Amniotic stem cell (primary cell): ENCODE measurements at places on chromosomes 7 and 10.

DNA sequence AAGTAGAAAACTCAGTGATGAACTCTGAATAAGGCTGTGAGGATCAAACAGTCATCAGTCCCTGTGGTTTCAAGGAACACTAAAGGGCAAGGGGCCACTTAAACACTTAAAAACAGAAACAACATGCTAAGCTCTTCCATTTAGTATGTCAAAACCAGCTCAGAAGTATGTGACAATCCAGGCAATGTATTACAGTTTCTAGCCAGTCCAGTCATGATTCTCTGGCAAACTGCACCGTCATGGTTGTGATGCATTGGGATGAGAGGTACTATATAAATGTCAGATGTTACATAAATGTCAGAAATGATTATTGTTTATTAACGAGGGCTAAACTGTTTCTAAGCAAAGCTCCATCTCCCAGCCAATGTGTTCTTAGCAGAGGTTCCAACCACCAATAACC is 4.7 kb upstream of the CREB5 start:
- peak; percentile 24 for DNase-seq

DNA sequence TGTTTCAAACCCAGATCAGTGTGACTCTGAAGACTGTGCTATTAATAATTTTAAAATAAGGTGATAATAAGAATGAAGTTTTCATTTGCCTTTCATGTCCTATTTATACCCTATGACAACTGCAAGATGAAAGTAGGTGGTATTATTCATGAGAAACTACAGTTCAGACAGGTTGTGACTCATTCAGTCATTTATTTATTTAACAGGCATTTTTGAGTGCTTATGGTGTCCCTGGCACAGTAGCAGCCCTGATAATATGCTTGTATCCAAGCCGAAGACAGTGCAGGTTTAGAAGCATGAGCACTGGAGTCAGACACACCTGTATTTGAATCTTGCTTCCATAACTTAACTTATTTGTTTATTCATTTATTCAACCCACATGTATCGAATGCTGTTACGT is 87.1 kb downstream of the FZD1 start:
- DNase-seq = no peak

- no peak for DNase-seq
Observed at GRCh38 chr10:21281765-21282484, 243.6 kb downstream of the SKIDA1 start.

- DNase-seq = no peak
Observed at GRCh38 chr10:63899673-63900300, 378.6 kb downstream of the REEP3 start.

DNA sequence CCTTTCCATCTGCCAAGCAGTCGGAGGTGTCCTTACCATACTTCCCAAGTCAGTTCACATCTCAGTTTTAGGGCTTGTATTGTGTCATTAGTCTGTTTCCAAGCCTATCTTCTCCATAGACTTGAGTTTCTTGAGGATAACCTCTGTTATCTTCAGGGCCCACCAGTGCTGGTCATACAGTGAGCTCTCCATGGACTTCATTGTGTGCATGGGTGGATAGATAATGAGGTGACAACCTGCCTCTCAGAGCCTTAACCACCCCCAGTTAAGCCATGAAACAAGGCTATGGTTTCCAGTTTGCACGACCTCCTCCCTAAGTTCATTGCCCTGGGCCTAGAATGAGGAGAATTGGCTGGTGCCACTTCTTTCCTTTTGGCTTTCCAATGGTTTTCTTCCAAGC is 38.5 kb upstream of the WAC start:
- DNase-seq = no peak

GRCh38 chr7:151518105-151518946 is 1.4 kb downstream of the RHEB start:
- DNase-seq = no peak

GRCh38 chr10:1483826-1484225 is 253.5 kb downstream of the ADARB2 start:
- no peak for DNase-seq

GRCh38 chr7:144821067-144821466 is 14.8 kb downstream of the TPK1 start:
- no peak for DNase-seq

DNA sequence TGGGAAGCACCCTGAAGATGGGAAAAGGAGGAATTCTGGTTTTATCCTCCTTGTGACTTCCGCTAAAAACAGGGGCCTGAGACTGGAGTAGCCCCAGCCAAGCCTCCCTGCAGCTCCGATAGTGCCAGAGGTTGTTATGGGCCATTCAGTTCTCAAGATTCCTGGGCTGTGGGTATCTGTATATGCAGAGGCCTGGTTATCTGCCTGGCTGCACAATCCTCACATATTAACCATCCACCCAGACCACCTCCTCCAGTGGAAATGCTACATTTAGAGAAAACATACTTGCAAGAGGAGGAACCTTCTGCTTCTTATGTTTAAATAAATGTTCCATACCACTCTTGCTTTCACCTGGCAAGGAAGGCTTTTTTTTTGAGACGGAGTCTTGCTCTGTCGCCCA is 34.6 kb downstream of the ARL3 start:
- no peak for DNase-seq

GRCh38 chr10:106904209-106904608 is 260.3 kb downstream of the SORCS1 start:
- DNase-seq = no peak

- DNase-seq = peak; percentile 5
Observed at GRCh38 chr7:121076350-121077164, 88.0 kb downstream of the CPED1 start.

DNA sequence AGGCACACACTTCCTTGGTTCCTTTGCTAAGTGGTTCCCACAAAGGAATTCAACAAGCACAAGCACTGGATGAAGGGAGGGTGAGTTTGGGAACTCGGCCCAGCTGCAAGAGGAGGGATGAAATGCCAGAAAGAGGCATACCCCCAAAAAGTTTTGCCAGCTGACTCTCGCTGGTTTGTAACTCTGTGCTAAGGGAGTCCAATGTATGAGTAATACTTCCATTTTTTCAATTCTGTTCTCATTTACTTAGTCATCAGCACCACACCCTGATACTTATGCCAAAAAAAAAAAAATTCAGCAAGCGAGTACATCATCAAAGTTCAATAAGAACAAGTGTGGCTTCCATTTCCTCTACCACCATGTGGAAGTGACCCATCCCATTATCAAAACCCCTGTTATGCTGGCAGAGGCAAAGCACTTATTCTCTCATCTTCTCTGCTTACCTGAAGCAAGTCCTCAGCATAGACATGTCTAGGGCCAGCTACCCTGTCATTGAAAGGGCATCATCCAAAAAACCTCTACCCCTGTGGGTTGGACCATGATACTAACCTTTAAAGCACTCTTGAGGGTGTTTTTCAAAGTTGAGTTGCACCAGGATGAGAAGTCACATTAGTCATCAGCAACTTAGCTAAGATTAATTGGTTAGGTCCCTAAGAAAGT is 6.9 kb upstream of the HYCC1 start:
- DNase-seq = no peak

DNA sequence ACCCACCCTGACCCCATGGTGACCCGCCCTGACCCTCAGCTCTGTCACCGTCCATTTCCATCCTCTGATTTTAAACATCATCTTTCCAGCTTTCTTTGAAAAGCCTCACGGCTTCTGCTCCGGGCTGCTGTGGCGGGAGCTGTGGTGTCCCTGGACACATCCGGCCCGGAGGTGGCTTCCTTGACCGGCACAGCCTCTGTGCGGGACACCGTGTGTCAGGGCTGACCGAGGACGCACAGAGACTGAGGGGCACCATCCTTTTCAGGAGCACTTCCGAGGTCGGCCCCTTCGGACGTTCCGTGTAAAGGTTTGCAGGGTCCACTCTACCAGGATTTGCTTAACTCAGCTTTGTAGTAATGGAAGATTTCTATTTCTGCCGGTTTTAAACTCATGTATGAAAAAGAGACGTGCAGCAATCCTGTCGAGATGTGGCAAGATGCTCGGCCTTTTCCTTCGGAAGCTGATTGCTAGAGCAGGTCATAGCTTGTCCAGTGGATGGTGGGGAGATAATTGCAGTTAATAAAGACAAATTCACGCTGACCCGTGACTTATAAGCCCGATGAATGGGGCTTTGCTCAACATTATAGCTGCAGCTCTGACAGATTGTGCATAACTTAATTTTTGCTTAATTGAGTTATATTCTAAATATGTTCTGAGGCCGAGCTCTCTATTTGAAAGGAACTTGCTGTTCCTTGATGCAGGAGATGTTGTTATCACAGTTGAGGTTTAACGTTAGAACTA is 54.4 kb upstream of the CFAP46 start:
- no peak for DNase-seq

- DNase-seq = no peak
Observed at GRCh38 chr10:83862723-83863122, 276.6 kb upstream of the GHITM start.

DNA sequence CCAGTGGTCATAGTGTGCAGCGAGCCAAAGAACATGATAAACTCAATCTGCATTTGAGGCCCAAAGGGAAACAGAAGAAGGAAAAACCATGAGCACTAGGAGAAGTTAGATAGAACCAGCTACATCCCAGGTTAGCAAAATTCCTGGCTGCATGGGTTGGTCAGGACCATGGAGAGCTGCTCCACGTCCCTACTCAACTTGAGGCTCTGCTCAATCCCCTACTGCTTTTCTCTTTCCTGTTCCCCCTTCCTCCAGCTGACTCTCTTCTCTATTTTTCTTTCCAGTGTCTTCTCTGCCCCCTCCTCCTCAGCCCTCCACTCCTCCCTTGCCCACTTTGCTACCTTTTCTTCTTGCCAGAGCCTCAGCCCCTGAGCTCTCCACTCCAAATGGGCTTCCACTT is 21.9 kb upstream of the VSIR start:
- no peak for DNase-seq

DNA sequence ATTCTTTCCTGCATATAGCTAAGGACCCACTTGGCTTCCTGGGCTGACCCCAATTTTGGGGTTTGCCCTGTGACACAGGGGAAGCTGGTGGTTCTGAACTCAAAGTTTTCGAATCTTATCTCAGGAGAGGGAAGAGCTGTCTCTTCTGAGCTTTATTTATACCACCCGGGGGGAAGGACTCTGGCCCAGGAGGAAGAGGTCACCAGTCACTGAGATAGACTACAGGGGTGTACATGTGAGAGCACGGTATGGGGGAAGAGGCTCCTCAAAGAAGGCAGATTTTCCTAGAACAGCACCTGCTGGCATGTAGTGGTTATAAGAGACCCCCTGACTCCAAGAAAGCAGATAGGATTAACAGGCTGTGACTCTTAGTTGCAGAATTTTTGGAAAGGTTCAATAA is 101.8 kb upstream of the ELMO1 start:
- no peak for DNase-seq

DNA sequence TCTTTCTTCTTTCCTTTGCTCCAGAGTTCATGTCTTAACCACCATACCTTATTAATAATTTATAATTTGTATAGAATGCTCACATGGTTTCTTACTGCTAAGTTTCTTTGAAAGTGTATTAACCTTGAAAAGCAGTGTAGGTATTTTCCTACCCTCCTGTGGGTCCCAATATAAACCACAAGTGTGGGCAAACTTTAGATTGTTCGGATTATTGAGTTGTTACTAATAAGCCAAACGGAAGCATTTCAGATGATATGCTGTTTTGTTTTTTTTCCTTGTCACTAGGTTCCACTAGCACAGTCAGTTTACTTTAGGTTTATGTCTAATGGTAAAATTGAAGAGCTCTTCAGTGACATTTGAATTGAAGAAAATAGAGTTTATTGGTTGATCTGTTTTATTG is 10.2 kb downstream of the SSBP1 start:
- DNase-seq = no peak

GRCh38 chr7:69764147-69764546 is 165.9 kb downstream of the AUTS2 start:
- DNase-seq = no peak

DNA sequence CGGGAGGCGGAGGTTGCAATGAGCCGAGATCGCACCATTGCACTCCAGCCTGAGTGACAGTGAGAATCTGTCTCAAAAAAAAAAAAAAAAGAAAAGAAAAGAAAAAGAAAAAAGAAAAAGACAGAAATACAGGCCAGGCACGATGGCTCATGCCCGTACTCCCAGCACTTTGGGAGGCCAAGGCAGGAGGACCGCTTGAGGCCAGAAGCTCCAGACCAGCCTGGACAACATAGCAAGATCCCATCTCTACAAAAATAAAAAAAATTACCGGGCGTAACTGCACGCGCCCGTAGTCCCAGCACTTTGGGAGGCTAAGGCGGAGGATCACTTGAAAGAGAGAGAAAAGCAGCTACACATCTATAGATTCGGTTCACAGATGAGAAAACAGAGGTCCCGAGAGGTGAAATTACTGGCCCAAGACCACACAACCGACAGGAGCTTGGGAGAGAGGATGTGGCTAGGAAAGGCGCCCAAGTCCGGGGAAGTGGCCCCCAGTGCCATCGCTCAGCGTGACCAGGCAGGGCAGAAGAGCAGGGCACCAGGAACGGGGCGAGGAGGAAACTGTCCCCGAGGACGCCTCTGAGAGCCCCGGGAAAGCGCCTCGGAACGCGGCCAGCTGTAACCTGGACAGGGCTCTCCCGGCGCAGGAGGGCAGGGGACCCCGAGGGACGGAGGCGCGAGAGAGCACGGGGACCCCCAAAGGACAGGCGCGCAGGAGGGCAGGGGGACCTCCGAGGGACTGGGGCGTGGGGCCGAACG is 612 bp downstream of the SNX8 start:
- DNase-seq = no peak

GRCh38 chr10:64070241-64070640 is 549.0 kb downstream of the REEP3 start:
- no peak for DNase-seq

GRCh38 chr10:5895804-5896203 is 5.8 kb downstream of the FBH1 start:
- no peak for DNase-seq

DNA sequence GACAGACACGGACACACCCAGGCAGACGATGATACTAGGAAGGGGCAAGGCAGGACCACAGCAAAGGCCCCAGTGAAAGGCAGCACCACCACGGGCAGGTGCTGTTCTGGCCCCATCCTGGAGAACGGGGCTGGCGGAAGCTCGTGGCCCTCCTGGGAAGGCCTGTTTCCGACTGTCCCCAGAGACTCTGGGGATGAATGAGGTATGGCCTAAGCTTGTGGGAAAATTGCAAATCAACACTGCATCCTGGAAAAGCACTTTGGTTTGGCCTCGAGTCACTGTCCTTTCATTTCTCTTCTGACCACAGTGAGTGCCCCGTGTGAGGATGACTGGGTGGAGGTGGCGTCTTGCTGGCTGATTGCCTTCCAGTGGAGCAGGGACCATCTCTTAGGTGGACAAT is 81.6 kb upstream of the ANLN start:
- DNase-seq = no peak

GRCh38 chr7:133398506-133398905 is 145.6 kb downstream of the EXOC4 start:
- no peak for DNase-seq

- no peak for DNase-seq
Observed at GRCh38 chr7:78218051-78218450, 419.5 kb downstream of the PHTF2 start.

- no peak for DNase-seq
Observed at GRCh38 chr7:97342512-97342911, 225.0 kb downstream of the SDHAF3 start.

GRCh38 chr7:129707910-129708499 is 96.5 kb downstream of the NRF1 start:
- DNase-seq = no peak
